Stimulated activated memory B cell treated with anti-CD40 and anti-IgM and Interleukin-4, amounts not matched to agents 10 μg/mL and 1 μg/mL and 100 μg/mL, for 72 hours (primary cell): ENCODE measurements at places on chromosomes 6 and 20.

GRCh38 chr20:34942301-34942700 lies 13.3 kb downstream of the GSS start:
- no peak for ATAC-seq

- ATAC-seq = peak; percentile 59
These were observed 80.2 kb downstream of the ERMARD start for GRCh38 chr6:169831450-169832246.

- no peak for ATAC-seq
These were observed 8.9 kb downstream of the TSHZ2 start for GRCh38 chr20:52981051-52981450.

- no peak for ATAC-seq
These were observed 11.5 kb upstream of the DSTN start for GRCh38 chr20:17558154-17558940.

GRCh38 chr20:2914160-2914559 lies 40.9 kb downstream of the PTPRA start:
- ATAC-seq = no peak

GRCh38 chr6:157599191-157599590 lies 218.2 kb downstream of the ZDHHC14 start:
- peak; percentile 57 for ATAC-seq

GRCh38 chr6:133590196-133590595 lies 298.7 kb upstream of the TCF21 start:
- no peak for ATAC-seq

GRCh38 chr6:107801173-107801886 lies 22.8 kb downstream of the SCML4 start:
- no peak for ATAC-seq

DNA sequence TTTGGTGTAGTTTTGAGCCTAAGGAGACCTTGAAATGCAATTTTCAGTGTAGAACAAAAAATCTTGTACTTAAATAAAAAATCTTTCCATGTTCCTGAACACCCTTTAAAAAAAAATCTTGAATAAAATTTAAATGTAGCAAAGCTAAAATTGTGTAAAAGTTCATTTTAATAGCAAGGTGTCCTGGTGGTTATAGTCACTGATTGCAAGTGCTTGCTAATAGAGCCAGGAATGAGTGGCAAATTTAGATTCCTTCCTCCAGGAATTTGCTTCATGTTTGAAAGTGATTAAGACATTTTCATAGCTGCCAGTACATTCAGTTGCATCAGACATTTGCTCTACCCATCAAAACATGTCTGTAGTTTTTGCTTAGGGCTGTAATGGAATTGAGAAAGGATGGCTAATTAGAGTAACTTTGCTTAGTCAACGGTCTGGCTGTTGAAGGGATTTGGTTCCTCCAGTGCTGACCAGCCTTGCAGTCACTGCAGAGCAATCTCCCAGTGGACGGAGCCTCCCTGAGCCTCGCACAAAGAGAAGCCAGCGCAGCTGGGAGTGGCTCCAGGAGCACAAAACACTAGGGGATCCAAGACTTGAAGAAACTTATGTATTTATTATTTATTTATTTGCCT lies 36.5 kb downstream of the AKAP12 start:
- ATAC-seq = no peak

DNA sequence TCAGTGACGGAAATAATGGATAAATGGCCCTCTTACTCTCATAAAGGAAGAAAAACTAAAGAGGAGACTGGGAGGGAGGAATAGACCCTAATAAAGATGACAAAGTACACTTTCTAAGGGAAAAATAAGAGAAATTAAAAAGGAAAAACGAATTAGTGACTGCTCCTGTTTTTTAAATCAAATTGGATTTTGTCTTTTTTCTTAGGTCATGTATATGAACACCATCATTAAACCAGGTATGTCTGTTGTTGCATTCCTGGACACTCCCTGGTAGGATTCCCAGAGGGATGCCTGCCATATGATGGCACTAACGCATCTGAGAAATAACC lies 59.4 kb upstream of the BTN3A2 start:
- no peak for ATAC-seq

- no peak for ATAC-seq
These were observed 10.5 kb upstream of the HSF2 start for GRCh38 chr6:122388945-122389344.

DNA sequence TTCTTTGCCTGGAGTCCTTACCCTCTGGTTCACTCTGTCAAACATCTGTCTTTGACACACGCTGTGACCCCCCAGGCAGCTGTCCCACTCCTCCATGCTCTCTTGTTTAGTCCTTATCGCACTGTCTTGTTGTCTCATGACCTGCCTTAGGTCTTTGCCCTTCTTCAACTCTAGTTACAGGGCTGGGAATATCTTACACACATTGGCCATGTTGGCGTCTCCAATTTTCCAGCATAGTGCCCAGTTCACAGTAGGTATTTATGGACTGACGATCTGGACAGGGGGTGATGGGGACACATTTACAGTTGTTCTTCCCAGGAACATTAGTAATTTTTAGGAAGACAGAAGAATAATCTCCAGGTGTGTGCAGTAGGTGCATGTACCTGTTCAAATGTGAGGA lies 129.7 kb upstream of the SLC22A16 start:
- no peak for ATAC-seq

DNA sequence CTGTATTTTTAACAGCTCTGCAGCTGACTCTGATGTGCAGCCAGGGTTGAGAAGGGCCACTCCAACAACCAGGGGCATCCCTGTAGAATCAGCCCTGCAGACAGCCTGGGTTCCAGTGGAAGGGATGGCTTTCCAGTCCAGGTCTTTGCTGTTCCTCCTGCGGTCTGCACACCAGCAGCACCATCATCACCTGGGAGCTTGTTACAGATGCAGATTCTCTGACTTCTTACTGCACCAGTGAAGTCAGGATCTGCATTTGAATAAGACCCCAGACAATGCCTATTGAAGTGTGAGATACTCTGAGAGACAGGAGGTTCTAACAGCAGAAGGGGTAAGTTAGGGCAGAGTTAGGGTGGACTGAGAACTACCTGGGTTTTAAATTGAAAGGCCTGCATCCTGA lies 151.3 kb downstream of the F13A1 start:
- ATAC-seq = no peak

DNA sequence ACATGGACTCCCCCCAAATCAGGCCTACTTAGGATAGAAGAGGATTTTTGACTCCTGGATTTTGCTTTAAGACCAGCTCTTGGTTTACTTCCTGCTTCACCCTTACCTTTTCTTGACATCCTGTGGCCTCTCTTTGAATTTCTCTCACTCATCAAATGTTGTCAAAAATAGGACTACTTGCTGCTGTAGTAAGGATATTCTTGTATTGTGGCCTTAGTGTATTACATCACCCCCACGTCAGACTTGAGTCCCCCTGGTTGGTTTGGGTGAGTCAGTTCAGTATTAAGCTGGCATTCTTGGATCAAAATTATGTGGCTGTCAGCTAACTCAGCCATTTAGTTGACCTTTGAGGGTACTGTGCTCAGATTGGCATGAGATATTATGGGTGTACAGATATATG lies 1.1 kb downstream of the TPX2 start:
- ATAC-seq = no peak
